ENCODE measurements at places on chromosomes 2 and 18.

GRCh38 chr2:33267756-33268155 is 208.7 kb upstream of the RASGRP3 start:
- DNase-seq: no peak

- DNase-seq: no peak
Observed at GRCh38 chr18:58848685-58849084, 16.0 kb upstream of the ZNF532 start.

DNA sequence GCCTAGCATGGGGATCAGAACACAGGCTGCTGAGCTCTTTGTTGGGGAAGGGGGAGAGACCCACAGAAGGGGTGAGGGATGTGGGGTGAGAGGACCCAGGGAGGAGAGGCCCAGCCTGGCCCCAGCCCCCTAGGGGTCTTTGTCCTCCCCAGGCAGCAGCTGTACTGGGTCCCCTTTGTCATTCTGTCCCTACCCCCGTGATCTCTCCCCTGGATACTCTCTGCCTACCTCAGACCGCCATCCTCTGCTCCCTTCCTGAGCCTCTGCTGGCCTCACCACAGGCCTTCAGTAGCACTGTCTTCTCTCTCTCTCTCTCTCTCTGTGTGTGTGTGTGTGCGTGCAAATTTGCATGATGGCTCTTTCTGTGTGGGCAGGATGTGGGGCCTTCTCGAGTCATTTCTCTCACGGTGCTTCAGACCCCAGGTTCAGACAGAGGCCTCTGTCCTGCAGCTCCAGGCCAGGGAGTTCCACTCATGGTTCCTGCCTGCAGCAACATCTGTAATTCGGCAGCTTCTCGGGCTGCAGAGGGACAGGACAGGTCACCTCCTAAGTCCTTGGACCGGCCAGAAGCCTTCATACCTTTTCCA is 1.4 kb downstream of the PSD4 start:
- DNase-seq: peak; percentile 90

DNA sequence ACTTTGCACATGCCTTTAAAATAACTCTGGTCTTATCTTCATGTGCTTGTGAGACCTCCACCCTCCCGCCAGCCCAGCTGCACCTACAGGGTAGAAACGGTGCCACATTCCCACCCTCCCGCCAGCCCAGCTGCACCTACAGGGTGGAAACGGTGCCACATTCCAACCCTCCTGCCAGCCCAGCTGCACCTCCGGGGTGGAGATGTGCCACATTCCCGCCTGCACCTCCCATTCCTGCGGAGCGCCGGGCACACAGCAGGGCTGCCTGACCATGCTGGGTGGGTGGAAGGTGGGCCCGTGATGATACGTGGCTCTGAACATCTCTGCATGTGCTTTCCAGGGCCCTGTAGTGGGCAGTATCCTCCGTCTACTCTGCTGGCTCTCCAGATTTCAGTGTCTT is 243.7 kb upstream of the PXDN start:
- DNase-seq: no peak

DNA sequence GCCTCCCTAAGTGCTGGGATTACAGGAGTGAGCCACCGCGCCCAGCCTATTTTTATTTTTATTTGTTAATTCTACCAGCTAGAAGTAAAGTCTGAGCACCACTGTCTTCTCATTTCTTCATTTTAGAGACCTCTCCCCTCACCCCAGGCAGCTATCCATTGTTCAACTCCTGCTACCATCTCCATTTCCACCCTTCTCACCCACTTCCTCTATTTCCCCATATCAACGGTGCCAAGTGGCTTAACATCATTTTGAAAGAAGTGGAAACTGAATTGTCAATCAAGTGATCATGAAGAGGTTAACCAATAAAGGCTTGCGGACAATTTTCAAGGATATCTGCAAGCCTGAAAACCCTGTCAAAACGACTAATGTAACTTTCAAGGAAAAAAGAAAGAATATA is 323.1 kb downstream of the NBAS start:
- no peak for DNase-seq

DNA sequence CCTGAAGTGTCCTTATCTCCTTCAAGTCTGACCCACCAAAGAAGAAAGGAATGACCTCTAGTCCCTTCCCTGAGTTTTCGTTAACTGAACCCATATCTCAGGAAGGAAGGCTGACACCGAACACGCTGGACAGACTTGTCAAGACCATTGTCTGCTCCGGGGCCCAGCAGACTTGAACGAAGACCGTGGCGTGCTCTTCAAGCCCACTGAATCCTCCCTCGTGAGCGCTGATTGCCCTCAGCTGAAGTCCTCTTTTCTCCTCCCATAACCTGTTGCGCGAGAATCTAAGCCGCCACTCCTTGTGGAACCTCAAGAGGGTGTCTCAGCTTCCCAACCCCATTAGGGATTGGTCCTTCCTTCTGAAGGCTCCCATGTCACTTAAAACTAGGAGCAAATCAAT is 634 bp upstream of the CNDP1 start:
- no peak for DNase-seq

DNA sequence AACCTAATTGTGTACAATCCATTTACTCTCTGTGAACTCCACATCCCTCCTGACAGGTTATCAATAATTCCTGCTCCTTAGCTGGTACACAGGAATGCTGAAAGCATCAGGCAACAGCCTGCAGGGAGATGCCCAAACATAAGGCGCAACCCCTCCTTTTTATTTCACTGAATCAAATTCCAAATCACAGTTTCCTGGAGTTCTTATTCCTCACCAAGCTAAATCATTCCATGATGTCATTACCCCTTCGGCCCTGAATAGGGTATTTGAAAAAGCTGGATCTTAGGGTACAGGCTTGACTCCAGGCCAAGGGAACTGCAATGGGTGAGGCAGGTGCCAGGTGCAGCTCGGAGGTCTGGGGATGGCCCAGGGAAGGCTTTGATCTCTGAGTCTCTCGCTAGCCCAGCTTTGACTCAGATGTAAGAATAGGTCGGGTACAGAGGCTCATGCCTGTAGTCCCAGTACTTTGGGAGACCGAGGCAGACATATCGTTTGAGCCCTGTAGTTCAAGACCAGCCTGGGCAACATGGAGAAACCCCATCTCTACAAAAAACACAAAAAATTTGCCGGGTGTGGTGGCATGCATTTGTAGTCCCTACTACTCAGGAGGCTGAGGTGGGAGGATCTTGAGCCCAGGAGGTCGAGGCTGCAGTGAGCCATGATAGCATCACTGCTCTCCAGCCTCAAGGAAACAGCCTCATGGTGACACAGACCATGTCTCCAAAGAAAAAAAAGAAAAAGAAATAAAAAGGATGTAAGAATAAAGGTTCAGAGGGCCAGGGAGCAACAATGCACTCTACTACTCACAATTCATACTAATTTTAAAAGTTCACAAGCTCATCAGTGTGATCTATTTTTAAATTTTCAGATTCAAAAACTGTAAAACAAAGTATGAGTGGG is 6.8 kb downstream of the FHL2 start:
- DNase-seq: no peak

- no peak for DNase-seq
Observed at GRCh38 chr2:196389670-196390069, 218.3 kb upstream of the STK17B start.

DNA sequence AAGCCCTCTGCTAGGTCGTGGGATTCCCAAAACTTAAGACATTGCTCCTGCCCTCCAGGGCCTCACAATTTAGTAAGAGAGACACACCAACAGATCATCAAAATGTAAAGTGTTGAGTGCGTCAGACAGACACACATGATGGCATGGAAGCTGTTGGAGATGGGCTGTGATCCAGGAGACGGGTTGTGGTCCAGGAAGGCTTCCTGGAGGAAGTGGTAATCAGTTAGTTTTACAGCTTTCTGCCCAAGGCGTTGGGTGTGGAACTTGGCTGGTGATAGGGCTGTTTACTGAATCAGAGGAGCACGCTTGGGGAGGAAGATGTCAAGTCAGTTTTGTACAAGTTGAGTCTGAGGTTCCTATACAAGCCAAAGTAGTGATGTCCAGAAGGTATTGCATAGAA is 24.0 kb upstream of the GLI2 start:
- DNase-seq: no peak
